Stimulated activated CD4-positive, alpha-beta T cell treated with anti-CD3 and anti-CD28 coated beads, Interleukin-12 subunit alpha, Interleukin-12 subunit beta, amount 100 ng/mL, for 48 hours (primary cell): ENCODE measurements at places on chromosomes 2 and 18.

DNA sequence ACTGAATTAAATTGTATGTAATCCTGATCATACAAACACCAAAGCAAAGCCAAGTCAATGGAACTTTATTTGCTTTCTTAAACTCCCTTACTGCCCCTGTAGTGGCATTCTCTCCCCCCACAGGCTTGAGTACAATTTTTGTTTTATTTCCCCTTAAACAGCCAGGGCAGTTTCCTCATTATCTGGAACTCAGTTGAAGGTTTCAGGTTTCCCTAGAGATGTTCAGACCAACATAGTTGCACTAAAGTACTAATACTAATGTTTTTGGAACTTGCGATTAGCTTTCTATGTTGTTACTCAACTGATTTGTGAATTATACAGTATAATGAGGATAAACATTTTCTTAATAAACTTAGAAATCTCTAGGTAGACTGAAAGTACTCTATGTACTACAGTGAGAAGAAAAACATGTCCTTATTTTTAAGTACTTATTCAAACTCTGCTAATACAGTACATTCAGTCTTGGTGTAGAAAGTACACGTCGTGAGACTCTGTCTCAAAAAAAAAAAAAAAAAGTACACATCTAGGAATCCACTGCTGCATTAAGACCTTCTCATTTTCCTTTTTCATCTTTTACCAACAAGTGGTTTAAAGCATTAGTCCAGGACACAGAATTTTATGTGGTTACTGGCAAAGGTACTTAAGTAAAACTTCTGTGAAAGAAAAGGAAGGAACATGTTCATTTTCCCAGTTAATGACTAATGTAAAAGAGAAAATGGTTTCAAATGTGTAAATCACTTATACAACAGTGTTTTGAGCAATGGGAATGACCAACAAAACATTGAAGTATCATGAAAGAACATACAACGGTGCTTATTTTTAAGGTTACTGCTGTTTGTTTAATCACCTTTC is 209.5 kb upstream of the SMAD7 start:
- DNase-seq = no peak

DNA sequence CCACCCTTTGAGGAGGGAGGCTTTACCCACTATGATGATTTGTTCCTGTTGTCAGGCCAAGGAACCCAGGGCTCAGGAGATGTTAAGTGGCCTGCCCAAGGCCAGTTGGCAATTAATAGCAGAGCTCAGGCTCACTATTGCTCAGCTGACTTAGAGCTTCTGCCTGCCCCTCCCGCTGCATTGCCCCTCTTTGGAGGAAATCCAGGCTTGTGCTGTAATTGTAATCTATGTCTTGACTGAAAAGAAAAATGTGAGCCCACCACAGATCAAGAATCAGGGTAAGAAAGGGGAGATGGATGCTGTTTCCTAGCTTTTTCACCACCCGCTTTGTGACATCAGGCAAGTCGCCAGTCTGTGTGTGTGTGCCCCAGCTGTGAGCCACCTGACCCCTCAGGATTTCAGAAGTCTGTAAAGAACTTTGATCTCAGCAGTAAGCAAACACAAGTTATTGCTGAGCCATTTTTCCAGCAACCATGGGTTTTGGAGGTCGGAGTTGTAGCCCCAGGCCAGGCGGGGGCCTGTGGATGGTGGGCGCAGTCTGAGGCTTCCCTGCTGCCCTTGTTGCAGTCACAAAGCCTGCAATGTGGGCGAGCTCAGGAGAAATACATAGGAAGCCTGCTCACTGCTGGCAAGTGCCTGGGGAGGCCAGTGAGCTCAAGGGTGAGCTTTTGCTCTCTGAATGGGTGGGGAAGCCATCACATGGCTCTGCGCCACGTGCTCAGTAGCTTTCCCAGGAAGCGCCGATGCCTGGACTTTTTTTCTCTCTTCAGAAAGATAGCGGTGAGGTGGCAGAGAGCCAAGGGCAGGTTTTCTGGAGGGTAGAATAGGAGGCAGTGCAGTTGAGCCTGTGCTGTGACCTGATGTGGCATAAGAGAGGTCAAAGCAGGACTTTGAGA is 6.1 kb downstream of the CABLES1 start:
- no peak for DNase-seq

DNA sequence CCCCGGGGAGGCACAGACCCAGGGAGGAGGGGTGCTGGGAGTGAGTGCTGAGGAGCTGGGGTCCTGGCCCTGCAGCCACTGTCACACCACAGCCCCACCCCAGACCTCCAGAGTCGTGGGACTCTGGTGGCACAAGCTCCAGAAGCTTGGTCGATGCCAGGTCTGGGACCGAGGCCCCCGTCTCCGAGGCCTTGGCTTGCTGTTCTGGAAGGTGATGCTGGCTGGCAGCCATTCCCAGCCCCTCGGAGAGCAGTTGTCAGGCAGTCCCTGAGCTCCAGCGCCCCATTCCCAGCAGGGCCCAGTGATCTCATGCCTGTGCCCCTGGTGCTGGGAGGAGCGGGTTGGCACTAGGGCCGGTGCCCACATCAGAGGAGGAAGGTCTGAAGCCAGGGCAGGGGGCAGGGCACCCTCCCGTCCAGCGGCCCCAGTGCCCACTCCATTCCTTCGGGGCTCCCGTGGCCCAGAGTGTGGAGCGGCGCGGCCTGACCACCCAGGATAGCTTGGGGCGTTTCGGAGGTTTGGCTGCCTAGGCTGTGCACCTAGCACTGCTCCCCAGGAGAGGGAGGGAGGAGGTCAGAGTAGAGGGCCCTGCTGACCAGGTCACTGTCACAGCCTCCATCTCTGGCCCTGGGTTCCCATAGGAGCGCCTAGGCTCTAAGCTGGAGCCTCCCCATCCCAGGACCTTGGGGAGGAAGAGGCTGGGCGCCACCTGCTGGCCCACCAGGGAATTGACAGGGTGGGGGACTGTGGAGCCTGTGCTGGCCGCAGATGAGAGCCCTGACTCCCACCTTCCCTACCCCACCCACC is 16.8 kb upstream of the ALPI start:
- peak; percentile 27 for DNase-seq

DNA sequence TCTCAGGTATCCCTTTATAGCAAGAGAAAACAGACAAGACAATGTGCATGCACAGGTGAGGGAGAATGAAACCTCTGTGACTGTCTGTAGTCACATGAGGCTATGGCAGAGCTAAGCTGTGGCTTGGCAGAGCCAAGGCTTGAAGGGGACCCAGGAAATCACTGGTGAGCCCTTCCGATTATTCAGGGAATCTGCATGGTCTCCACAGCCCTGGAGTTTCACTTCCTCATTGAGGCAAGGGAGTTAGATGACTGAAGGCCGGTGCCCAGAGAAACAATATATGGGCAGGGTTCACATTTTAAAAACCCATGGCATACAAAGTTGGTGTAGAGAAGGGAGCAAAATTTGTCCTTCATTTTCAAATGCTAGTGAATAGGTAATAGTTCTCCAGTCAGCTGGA is 144.4 kb upstream of the REV1 start:
- DNase-seq = no peak

DNA sequence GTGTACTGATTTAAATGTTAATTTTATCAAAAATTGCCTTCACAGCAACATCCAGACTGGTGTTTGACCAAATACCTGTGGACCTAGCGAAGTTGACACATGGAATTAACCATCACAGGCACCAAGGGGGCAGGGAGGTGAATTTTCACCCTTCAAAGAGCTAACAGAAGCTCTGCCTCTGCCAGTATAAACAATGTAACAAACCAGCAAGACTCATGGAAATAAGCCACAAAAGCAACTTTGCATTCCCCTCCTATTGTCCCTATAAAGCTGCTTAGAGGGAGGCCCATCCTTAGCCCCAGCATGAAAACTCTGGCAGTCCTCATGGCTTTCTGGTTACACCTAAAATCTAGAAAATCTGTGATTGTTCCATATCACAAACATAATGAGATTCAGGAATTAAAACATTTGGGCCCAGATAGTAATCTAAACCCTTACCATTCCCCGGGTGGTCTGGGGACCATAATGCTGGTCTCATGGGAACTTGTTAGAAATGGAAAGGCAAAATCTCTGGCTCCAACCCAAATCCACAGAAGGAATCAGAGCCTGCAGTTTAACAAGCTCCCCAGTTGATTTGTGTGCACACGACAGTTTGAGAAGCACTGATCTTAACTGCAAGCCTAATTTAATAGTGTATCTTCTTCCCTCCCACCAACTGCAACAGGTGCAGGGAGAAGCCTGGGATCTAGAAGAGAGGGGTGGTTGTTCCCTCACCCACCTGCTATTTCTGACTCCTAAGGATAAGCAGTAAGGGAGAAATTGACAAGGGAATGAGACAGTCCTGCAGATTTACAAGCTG is 23.1 kb downstream of the SERPINB11 start:
- no peak for DNase-seq

DNA sequence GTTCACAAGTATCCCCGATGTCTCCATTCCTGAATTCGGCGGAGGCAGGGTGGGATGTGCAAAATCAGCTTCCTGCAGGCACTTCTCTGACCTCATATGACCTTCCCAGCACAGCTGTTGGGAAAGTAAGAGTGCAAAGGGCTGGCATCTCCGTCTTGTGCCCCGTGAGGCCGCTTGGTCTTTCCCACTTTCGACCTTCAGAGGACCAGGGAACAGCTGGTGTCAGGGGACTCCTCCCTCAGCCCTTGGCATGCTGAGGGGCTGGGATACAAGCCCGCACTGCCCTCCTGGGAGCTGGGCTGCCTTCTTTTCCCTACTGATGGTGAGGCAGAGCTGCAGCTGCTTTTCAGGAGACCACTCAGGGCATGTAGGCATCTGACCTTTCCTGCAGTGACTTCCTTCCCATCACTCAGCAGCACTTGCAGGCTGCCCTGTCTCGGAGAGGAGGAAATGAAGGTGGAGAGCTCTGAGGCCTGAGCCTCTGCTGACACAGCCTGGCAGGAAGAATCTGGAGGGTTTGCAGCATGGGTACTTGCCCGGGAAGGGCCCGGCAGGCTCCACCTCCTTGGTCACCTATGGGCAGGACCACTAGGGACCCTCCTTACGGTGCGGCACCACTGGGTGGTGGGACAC is 277.2 kb upstream of the HS6ST1 start:
- no peak for DNase-seq
